ENCODE measurements at places on chromosomes 7 and 10.
A peak's percentile ranks its signal among the peaks of the same experiment; 100 is the strongest.

GRCh38 chr7:47327346-47327697 lies 254.6 kb downstream of the TNS3 start:
- DNase-seq = no peak

DNA sequence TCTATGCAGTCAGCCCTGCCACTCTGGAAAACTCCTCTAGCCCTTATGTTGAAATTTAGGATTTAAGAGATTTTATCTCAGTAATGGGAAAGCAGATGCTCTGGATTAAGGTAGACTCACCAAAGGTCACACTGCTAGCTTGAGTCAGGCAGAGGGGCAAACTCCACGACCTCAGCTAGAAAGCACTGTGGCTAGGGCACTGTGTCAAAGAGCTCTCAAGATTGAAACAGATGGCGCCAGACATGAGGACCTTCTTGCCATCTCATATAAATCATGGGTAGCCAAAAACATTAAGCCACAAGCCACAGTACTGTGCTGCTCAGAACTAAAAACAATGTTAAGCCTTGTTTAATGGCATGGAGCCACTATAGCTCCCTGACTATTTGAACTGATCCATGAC lies 188.7 kb downstream of the DNAJC1 start:
- no peak for DNase-seq

GRCh38 chr7:133491846-133492652 lies 239.2 kb downstream of the EXOC4 start:
- DNase-seq = no peak

DNA sequence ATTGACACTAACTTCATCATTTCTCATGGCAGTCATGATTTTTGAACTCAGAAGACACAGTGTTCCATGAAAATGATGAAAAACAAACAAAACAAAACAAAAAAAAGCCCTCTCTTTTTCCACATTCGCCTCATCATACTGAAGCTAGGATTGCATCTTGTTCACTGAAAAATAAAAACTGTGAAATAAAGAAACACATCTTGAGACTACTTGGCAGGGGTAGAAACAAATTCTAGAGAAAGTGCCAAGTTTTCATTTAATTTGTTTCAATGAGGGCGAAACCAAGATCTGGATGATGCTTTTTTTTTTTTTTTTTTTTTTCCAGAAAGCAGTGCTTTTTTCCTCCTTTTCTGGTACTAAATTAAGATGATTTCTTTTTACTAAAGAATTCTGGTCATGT lies 350.4 kb upstream of the ETV1 start:
- DNase-seq = no peak

DNA sequence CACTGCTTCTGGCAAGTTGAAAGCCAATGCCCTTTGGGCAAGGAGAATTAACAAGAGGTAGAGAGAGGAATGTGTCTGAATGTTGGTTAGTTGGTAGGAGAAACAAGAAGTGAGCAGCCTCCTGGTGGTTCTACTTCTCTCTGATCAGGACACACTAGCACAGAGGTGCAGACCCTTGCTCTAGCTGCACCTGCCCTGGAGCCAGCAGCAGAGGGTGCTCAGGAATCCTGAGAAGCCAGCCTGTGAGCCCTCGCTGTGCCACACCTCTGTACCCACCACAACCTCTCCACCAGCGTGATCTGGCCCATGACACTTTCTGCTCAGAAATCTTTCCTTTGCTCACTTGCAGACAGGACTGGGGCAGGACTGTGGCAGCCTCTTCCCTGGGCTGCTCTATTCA lies 364.7 kb downstream of the RPS24 start:
- no peak for DNase-seq

DNA sequence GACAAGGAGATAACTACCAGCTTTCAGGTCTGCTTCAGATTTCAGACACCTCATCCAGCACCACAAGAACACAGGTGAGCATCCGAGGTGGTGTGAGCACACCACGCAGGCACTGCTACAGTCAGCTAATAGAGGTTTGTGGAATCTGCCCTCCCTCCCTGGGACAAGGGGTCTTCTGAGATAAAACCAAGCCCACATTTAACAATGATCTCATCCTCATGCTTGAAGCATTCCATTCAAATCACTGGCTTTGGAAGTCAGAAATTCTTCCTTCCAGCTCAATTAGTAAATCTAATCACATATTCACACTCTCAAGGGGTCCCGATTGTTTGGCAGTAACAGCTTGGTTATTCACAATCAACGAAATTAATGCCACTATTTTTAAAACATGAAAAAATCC lies 331.4 kb downstream of the ELMO1 start:
- DNase-seq = no peak

GRCh38 chr7:73647725-73648592 lies 19.7 kb upstream of the VPS37D start:
- peak; percentile 55 for DNase-seq

DNA sequence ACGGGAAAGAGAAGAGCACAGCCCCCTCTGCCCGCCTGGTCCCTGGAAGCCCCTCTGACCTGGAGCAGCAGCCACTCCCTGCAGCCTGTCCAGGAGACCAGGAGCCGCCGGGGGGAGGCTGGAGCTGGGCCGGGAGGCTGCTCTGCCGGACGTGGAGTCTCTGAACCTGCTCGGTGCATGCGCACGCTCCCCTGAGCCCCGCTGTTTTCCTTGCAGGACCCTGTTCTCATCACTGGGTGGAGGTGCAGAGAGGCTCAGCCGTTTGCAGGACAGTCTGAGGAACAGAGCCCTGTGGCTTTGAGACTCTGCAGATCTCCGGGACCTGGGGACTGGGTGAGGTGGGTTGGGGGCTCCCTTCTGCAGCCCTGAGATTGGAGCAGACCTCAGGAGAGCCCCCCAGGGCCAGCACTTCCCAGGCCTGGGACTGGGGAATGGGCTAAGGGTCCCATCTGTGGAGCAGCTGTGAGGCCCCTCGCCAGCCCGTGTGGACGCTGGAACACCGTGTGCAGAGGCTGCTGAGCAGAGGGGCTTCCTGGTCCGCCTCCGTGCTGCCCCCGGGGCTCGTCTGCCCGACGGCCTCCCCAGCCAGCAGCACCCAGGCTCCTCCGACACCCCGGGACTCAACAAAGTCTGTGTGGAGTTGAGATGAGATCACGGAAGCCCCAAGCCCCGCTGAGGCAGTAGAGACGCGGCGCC lies 48.5 kb upstream of the ADGRA1 start:
- peak; percentile 49 for DNase-seq

DNA sequence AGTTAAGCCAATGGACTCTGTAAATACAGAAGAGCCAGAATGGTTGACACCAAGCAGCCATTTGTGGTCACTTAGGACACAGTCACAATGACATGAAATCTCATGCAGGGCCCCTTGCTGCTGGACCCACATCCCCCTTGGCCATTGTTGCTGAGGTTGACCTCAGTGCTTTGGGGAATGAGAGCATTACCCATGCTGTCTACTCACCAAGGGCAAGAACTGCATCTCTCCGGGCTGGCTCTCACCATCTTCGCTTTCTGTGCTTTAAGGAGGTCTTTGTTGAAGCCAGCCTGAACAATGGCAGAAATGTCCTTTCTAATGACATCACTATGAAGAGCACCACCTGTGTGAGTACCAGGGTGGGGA lies 30.1 kb upstream of the ZNF488 start:
- DNase-seq = no peak

DNA sequence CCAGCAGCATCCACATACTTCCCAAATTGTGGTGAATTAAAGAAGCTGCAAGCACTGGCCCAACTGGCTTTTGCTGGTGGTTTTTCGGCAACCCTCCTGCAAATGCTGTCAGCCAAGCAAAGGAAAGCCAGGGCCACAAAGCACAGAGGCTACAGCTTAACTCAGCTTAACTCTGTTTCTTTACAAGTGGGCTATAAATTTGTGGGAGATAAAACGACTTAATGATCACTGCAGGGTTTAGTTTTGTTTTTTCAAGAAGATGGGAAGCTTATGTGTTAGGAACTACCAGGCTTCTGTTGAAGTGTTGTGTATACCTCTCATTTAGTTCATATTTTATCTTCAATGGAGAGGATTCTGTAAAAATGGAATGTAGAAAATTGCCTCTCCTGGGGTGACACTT lies 110.6 kb downstream of the TACC2 start:
- DNase-seq = no peak

GRCh38 chr7:128770233-128770632 lies 5.4 kb downstream of the OPN1SW start:
- DNase-seq = no peak

DNA sequence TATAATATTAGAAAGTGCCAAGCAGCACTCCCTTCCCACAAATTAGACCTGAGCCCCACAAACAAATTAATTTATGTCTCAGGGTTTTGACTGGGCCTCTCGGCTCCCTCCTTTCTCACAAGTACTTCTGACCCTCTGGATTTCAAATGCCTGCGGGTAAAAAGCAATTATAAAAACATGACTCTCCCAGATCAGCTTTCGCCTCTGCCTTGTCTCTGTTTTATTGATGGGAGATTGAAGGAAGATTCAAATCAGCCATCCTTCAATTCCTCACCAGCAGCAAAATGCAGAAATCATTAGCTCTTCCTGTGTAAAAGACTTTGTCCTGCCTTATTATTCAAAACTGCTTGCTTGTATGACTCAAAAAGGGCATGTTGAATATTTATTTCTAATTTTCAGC lies 453.7 kb upstream of the MKI67 start:
- DNase-seq = no peak

- no peak for DNase-seq
Observed at GRCh38 chr7:150321788-150322113, 1.4 kb upstream of the LRRC61 start.
